ENCODE measurements at places on chromosomes 12 and 14.

DNA sequence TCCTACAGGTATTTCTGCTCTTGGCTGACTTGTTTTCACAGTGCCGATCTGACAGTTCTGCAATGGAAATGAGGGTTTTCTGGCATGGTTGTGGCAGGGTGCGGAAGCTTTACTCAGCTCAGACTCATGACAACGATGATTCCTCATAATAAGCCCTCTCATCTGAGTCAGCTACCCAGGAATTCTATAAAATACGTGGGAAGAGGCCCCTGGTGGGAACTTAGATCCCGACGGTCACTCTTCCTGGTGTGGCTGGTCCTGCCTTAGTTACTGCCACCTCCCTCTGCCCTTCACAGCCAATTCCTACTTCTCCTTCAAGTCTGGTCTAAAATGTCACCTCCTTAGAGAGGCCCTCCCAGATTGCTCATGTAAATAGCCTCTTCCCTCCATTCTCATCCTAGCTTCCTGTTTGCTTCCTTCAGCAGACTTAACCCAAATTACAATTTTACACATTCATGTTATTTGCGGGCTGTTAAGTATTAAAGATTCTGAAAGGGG lies 104.2 kb upstream of the MAP1LC3B2 start:
- no peak for DNase-seq

DNA sequence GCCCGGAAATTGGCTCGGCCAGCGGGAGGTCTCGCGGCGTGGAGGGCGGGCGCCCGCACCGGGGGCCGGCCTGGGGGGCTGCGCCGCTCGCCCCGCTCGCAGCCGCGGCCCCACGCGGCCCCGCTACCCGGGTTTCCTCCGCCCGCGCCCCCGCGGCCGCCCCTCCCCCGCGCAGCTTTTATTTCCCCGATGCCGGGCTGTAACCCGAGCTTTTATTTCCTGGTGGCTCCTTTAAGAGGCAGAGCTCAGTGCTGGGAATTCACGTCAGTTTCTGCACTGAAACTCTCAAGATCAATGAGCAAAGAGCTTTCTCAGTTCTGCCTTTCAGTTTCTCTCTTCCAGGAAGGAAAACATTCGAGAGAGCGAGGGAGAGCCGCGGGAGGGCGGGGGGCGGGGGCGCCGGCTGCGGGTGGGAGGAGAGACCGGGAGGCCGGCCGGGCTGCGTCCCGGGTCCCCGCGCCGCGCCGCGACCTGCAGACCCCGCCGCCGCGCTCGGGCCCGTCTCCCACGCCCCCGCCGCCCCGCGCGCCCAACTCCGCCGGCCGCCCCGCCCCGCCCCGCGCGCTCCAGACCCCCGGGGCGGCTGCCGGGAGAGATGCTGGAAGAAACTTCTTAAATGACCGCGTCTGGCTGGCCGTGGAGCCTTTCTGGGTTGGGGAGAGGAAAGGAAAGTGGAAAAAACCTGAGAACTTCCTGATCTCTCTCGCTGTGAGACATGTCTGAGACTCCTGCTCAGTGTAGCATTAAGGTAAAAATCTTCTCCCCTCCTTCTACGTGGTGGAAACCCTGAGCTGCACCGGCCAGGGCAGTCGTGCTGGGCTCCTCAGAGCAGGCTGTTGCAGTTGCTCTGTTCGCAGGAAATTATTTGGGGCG lies at the start of gene ETV6:
Gene ETV6, plus strand, starts transcription at position 262 of the 873 bp plus-strand sequence. Its CDS starts 454 bp downstream, at position 716.
- peak; percentile 91 for DNase-seq

DNA sequence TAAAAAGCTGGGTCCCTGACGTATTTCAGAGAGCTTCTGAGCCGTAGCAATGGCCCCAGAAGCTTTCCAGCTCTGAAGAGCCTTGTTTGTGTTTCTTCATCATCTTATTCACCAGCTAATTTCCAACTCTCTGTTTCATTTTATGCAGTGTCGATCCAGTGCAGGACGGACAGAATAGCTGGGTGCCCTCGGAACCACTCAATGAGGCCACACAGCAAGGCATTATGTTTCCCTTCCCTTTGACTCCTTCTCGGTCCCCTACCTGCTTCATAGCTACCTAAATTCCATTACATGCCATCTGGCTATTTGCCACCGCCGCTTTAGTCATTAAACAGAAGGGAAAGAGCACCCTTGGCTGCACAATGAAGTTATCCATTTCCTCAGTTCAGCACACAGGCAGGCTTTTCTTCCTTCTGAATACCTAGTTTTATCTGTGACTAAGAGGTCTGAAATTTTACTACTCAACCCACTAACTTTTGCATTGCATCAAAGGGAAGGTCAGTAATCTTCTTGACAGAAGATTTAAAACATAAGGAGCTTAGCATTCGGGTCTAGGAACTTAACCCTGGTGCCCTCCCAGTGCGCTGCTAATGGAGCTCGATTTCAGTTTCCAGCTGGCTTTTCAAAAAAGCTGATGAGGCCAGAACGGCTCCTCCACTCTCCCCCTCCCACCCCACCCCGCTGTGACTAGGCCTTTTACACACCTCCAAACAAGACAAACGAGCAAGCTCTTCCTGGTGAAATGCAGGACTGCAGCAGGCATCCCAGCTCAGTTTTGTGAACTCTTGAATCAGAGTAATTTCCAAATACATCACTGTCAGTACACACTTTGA lies 176.8 kb downstream of the GXYLT1 start:
- DNase-seq: peak; percentile 76

DNA sequence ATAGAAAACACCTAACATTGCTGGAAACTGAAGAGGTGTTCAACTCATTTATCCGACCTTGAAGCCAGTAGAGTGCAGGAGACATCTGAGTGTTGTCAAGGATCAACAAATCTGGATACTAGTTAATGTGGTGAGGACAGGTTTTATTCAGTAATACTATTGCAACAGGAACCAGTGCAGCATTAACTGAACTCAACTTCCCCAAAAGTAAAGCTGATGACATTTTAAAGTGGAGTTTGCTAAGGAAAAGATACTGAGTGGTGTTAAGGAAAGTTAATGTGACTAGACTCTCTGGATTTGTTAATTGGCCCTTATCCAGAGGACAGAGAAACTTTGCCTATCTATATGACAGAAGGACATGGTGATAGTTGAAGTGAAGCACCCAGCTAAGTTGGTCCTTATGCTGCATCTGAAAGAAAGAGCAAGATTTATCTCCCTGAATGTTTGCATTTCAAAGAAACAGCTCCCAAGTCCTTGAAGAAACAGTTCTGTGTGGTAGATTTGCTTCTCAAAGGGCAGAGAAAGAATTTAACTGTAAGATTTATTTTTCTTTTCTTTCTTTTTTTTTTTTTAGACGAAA lies 1.2 kb upstream of the CLEC7A start:
- no peak for DNase-seq

- DNase-seq: no peak
These were observed 19.5 kb downstream of the ANO6 start for GRCh38 chr12:45235087-45236025.

DNA sequence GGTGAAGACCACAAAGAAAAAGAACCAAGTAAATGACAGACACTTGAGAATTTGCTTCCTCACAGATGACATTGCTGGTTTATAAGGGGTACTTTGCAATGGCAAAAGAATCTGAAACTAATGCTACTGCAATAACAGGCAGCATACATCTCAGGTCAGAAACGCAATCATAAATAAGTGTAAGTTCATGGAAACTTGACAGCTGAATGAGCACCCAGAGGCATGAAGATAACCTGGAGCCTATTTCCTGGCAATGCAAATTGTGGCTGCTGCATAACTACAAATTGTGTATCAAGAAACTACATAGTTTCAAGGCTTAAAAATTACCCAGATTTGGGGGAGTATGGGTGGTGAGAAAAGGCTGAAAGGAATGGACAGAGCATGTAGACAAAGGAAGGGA lies 8.5 kb upstream of the MYO1A start:
- DNase-seq: no peak

- no peak for DNase-seq
These were observed 101.4 kb downstream of the PLEKHA5 start for GRCh38 chr12:19230896-19231295.

GRCh38 chr12:111823891-111824290 lies 18.1 kb upstream of the MAPKAPK5 start:
- DNase-seq: no peak

GRCh38 chr12:51669271-51669670 lies 78.2 kb downstream of the SCN8A start:
- DNase-seq: no peak

DNA sequence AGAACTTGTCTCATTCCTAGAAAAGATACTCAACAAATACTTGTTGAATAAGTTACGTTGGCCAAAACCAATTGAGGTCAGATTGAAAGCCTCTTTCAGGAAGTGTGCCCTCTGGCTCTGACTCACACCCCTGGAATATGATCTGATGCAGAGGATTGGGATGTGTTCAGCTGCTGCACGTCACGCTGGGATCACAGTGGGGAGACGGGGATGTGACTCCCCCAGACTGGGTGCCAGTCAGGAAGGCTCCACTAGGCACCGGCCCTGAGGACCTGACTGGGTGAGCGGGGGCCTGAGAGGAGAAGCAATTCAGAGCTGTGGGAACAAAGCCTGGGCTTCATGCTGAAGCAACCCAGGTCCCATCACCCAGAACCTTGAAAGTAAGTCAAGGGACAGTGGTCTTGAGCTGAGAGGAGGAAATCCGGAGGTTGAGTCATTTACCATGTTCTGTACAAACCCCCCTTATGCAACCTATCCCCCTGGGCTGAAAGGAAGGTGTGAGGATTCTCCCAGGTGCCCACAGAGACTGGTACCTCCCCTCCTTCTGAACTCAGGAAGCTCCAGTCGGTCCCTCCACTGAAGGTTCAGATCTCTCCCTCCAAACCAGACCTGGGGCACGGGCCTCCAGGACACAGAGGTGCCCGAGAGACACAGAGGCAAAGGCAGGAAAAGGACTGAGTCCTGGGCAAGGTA lies 3.9 kb downstream of the CEBPE start:
- no peak for DNase-seq
